Astrocyte (in vitro differentiated cells and primary cell): ENCODE measurements at places on chromosomes 2 and 18.

DNA sequence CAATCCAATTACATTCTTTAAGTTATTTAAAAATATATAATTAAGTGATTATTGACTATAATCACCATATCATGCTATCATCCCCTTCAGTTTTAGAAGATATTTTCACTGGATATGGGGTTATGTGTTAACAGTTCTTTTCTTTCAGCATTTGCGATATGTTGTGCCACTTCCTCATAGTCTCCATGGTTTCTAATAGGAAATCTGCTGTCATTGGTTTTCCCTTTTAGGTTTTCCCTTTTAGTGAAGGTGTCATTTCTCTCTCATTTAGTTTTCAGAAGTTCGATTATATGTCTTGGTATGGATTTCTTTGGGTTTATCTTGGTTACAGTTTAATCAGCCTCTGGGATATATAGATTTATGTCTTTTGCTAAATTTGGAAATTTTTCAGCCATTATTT lies 34.8 kb upstream of the EPG5 start:
- no peak for DNase-seq

DNA sequence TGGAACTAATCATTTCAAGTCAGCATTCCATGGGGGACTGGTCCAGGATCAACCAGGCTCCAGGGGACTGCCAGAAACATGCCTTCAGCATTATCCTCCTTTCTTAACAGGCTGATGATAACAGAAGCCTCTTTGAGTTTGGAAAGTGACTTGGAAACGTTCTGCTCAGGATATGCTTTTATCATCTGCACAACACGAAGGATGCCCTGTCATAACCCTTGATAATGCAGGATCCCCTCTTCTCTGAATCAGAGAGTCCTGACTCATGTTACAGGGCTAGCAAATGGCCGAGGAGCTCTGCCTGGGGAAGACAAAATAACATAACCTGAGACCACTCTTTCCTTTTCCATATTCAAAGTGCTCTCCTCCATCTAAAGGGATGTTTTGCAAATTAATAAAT lies 6.7 kb downstream of the SCYGR3 start:
- DNase-seq, result no peak

DNA sequence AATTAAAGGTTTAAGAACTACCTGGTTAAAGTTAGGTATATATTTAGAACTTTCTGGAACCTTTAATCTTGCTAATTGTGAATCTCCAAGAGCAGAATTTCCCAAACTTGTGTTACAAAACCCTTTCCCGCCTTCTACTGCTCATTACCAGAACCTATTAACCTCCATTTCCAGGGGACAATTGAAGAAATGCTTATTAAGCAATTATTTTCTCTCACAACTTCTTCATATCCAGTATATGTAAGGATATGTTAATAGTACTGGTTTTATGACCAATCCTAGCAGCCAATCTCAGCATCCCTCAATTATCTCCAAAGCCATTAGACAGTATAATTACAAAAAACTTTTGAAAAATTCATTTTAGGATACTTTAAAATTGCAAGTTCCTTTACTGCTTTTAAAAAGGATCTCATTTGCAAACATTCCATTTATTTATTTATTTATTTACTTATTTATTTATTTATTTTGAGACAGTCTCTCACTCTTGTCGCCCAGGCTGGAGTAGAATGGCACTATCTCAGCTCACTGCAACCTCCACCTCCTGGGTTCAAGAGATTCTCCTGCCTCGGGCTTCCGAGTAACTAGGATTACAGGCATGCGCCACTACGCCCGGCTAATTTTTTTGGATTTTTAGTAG lies 3.7 kb downstream of the GFPT1 start:
- no peak for DNase-seq

DNA sequence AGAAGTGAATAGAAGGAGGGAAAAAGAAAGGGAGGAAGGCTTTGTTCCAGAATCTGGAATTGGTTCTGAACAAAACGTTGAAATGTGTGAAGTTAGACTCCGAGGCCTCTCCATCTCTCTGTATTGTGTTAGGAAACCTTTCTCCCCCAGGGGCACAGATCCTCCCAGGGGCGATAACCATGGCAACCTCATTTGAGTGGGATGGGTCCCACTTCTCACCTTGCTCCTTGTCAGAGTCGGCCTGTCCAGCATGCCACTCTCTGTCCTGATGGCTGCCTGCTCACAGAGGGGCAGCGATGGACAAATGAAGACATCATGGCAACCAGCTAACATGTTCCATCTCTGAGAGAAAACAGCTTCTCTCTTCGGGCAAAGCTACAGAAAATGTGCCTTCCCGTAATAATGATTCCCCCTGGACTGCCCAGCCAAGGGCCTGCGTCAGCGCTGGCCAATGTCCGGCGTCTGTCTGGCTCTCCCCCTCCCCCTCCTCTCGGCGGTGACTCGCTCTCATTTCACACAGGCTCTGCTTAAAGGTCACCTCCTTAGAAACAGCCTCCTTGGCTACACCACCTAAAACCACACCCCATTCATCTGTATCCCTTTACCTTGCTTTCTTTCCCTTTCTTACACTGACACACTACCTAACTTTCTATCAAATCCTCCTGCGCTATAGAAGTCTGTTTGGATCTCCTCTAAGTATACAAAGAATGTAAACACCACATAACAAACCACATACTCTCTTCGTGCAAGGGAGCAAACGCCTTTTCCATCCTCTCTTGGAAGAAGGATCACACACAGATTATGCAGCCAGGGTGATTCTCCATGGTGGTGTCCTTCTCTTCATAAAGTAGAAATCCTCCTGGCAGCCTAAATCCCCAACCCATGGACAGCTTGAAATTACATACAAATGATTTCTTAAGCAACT lies 32.1 kb upstream of the TTC39C start:
- peak; percentile 73 for DNase-seq

GRCh38 chr2:35228584-35228983 lies 1127.0 kb upstream of the CRIM1 start:
- DNase-seq, result no peak

GRCh38 chr2:236172255-236173035 lies 4.3 kb upstream of the GBX2 start:
- no peak for DNase-seq

DNA sequence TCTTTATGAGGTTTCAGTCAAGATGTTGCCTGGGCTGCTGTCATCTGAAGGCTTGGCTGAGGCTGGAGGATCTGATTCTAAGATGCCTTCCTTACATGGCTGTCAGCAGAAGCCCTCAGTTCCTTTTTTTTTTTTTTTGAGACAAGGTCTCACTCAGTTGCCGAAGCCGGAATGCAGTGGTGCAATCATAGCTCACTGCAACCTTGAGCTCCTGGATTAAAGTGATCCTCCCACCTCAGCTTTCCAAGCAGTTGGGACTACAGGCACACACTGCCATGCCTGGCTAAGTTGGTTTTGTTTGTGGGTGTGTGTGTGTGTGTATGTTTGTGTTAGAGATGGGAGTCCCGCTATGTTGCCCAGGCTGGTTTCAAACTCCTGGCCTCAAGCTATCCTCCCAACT lies 13.1 kb upstream of the SLC35F5 start:
- no peak for DNase-seq

DNA sequence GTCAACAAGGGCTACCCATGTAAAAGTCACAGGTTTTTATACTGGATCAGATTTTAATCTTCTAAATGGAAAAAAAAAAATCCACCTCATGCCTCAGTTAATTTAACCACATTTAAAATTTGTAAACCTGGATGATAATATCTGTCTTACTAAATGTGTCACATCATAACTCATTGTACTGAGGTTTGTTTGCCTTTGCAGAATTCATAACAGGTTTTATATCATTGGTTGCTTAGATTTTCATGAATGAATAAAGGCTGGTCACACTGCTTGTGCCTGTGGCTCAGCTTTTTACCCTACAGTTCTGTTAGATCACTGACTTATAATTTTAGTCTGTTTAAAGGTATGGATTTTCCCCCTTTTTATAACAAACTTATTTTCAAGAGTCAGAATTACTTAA lies 48.9 kb downstream of the PSMD14 start:
- DNase-seq, result no peak

- DNase-seq, result no peak
Measured at GRCh38 chr2:127485694-127486071, 40.6 kb downstream of the IWS1 start.

GRCh38 chr18:24976502-24976901 lies 375.5 kb downstream of the ZNF521 start:
- DNase-seq, result no peak

DNA sequence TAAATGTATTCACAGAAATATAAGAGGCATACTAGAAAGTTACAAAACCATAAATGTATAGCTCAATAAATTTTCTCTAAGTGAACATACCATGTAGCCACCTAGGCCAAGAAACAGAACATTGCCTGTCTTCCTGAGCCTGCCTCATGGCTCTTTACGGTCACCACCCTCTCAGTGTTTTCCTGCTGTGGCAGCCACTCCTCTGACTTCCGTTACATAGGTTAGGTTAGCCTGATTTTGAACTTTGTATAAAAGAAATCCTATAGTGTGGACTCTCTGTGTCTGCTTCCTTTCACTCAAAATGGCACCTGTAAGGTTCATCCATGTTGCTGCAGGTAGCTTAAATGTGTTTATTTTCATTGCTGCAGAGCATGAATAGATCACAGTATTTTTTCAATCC lies 11.6 kb upstream of the ST3GAL5 start:
- DNase-seq, result no peak

- DNase-seq, result peak; percentile 24
Measured at GRCh38 chr2:64327510-64328414, 126.2 kb upstream of the LGALSL start.

GRCh38 chr18:55546851-55547704 lies 40.9 kb downstream of the TCF4 start:
- peak; percentile 94 for DNase-seq

DNA sequence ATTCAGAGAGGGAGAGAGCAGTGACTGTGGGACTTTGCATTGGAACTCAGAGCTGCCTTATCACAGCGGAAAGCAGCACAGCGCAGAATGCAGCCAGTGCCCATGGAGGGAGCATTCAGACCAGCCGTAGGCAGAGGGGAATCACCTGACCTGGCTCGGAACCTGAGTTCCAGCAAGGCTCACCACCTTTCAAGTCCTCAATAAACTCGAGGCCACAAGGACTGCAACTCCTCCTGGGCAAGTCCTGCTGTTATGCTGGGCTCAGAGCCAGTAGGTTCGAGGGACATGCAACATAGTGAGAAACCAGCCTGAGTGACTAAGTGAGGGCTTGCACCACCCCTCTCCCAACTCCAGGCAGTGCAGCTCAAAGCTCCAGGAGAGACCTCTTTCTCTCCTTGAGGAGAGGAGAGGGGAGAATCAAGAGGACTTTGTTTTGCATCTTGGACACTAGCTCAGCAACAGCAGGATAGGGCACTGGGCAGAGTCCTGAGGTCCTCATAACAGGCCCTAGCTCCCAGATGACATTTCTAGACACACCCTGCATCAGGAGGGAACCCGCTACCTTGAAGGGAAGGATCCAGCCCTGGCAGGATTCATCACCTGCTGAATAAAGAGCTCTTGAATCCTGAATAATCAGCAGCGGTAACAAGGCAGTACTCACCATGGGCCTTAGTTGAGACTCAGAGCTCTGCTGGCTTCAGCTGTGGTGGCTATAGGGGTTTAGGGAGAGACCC lies 136.8 kb upstream of the OTOS start:
- DNase-seq, result peak; percentile 53
